ENCODE measurements at places on chromosomes 1 and 21.

- DNase-seq, result no peak
Measured at GRCh38 chr21:38965241-38965640, 159.5 kb downstream of the ETS2 start.

GRCh38 chr1:9901148-9902059 lies 8.7 kb downstream of the CTNNBIP1 start:
- no peak for DNase-seq

DNA sequence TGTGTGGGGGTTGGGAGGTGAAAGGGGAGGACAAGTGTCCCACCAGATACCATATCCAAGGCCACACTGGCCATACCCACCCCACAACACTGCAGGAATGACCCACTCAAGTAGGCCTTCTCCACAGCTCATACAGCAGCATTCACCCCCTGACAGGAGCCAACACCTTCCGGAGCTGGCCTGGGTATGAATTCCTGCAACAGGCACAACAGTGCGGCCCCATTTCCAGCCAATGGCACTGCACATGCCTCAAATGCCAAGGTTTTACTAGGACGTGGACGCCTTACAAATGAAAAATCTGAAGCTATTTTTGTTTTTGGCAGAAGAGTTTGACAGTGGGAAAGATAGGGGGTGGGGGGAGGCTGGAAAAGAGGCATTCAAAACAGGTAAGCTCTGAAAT lies 2.0 kb downstream of the KCND3 start:
- no peak for DNase-seq

DNA sequence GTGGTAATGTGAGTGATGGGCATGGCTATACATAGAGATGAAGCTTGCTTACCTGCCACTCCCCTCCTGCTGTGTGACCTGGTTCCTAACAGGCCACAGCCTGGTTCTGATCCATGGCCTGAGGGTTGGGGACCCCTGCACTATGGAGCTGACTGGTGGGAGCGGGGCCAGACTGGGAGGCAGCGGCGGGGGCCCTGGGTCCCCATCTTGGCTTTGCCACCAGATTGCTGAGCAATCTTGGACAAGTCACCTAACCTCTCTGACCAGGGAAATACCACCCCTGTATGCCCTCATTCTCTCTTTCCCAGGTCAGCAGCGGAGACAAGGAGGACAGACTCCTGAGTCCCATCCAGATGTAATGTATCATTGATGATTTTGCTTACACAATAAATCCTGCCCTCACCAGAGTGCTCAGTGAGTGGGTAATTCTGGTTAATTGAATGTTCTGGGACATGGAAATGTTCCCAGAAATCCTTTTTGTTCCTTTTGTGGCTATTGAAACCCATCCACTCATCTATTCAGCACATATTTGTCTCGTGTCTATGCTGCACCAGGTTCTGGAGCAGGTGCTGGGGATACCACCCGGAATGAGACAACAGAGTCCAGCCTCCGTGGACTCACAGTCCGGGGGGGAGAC lies 4.1 kb upstream of the ARHGEF10L start:
- no peak for DNase-seq

- peak; percentile 57 for DNase-seq
Measured at GRCh38 chr21:31604591-31605190, 54.8 kb upstream of the SOD1 start.

GRCh38 chr1:52748119-52748518 lies 21.9 kb downstream of the ZYG11B start:
- DNase-seq, result no peak

DNA sequence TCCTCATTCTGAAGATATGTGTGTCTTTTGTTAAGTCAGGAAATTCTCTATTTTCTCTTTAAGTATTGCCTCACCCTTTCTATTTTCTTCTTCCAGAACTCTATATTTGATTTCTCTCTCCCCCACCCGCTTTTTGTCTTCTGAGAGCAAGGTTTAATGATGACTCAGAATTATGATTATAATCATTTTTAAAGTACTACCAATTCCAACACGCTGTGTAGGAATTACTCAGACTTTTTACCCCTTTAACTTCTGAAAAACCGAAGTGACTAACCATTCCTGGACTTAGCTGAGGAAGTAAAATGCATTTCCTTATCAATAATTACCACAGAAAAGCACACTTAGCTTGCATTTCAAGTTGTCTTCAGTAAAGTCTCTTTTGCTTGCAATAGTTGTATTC lies 20.8 kb upstream of the SCYL3 start:
- DNase-seq, result no peak

- no peak for DNase-seq
Measured at GRCh38 chr1:173871500-173871899, 3.3 kb downstream of the ZBTB37 start.

DNA sequence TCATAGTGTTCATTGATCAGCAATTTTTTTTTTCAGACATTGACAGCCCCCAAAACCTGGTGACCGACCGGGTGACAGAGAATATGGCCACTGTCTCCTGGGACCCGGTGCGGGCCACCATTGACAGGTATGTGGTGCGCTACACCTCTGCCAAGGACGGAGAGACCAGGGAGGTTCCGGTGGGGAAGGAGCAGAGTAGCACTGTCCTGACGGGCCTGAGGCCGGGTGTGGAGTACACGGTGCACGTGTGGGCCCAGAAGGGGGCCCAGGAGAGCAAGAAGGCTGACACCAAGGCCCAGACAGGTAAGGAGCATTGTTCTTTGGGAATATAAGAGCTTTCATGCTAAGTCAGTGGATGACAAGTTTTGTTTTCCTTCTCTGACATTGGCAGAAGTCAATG lies 49.3 kb downstream of the TNN start:
- DNase-seq, result no peak

DNA sequence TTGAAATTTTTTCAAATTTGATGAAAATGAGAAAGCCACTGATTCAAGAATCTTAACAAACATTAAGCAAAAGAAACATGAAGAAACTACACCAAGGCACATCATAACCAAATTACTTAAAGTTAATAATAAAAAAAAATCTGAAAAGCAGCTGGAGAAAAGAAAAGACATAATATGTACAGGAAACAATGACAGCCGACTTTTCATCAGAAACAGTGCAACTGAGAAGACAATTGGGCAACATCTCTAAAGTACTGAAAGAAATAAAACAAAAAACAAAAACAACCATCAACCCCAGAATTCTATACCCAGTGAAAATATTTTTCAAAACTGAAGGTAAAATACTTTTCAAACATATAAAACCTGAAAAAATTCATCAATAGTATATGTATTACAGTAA lies 73.8 kb upstream of the DMRTA2 start:
- no peak for DNase-seq

DNA sequence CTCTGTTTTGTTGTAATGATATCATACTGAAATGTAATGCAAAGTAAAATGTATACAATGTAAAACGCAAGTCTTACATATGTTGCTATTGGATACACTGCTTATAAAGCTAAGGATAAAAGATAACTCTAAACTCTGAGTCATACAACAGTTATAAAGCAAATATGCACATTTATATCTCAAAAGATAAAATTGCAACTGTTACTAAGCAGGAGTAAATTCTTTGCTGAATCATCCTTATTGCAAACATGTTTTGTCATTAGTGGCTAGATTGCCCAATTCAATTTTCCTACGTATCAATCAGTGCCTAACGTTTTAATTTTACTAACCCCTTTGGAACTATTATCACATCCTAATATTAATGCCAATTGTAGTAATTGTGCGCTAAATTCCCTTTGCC lies 762.9 kb downstream of the LTN1 start:
- no peak for DNase-seq

DNA sequence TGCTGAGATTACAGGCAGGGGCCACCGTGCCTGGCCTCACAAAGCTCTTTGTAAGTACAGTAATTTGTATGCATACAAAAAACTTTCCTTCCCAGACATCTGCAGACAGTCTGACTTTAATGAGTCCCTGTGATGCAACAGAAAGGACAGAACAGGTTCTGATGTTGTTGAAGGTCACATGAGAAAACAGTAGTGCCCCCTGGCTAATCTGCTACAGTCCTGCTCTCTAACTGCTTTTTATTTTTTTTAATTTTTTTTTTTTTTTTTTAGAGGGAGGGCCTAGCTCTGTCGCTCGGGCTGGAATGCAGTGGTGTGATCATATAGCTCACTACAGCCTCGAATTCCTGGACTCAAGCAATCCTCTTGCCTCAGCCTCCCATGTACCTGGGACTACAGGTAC lies 36.7 kb downstream of the ACBD3 start:
- no peak for DNase-seq

DNA sequence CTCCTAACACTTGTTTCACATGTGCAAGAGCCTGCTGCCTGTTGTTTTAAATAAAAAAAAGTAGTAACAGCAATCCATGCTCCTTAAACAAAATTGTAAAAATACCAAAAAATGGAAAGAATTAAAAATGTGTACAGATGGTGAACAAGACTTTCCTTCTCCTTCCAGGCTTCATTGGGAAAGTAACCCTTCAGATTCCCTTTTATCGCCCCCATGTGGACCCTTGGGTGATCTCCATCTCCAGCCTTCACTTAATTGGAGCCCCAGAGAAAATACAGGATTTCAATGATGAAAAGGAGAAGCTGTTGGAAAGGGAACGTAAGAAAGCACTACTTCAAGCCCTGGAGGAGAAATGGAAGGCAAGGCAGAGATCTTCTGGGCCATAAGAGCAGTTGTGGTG lies 14.2 kb downstream of the VPS13D start:
- no peak for DNase-seq

GRCh38 chr1:117681093-117681900 lies 75.4 kb downstream of the TENT5C start:
- DNase-seq, result no peak

- no peak for DNase-seq
Measured at GRCh38 chr1:65493802-65494201, 73.3 kb downstream of the LEPR start.

GRCh38 chr1:234212764-234213657 lies 160.2 kb upstream of the COA6 start:
- DNase-seq, result no peak

GRCh38 chr1:241465673-241466072 lies 53.9 kb downstream of the FH start:
- no peak for DNase-seq

GRCh38 chr1:234584926-234585325 lies 25.1 kb downstream of the IRF2BP2 start:
- no peak for DNase-seq

DNA sequence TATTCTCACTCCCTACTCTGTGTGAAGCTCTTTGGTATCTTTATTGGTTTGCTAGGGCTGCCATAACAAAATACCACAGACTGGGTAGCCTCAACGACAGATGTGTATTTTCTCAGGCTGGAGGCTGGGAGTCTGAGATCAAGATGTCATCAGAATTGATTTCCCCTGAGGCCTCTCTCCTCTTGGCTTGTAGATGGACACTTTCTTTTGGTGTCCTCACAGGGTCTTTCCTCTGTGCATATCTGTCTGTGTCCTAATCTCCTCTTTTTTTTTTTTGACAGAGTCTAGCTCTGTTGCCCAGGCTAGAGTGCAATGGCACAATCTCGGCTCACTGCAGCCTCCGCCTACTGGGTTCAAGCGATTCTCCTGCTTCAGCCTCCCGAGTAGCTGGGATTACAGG lies 71.4 kb upstream of the KCNJ6 start:
- DNase-seq, result no peak

DNA sequence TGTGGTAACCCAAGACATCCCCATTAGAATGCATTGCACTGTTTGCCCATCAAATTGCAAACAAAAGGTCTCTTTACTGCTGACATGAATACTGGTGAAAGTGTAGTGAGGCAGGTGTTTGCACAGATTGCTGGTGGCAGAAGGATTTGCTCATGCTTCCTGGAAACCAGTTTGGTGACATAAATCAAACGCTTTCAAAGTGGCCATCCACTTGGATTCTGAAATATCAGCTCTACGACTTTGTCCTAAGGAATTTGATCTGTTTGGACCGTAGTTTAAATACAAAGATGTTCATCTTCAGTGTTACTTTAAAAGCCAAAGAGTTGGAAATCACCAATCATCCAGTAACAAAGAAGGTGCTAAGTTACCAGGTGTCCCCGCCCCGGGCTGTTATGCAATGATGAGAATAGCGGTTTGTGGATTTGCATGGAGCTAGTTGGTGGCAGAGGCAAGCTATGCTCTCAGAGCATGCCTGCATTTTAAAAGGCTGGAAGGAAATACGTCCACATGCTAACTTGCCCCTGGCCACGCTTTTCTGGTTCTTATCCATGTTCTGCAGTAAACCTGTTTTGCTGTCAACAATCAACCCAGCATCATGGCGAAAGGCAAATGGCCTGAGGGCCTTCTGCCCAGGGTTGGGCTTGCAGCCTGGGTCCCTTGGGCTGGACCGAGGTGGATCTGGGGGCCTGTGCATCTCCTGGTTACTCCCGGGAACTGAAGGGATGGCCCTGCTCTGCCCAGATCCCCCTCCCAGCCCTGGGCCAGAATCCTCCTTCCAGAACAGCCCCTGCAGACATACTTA lies 49.2 kb downstream of the UMODL1 start:
- peak; percentile 95 for DNase-seq

- no peak for DNase-seq
Measured at GRCh38 chr1:184626076-184627006, 128.3 kb downstream of the EDEM3 start.

GRCh38 chr1:54800041-54800898 lies 853 bp downstream of the TTC22 start:
- DNase-seq, result no peak

- no peak for DNase-seq
Measured at GRCh38 chr1:20494609-20495311, 8.8 kb upstream of the CAMK2N1 start.

GRCh38 chr1:26574719-26575251 lies 45.2 kb downstream of the RPS6KA1 start:
- no peak for DNase-seq

DNA sequence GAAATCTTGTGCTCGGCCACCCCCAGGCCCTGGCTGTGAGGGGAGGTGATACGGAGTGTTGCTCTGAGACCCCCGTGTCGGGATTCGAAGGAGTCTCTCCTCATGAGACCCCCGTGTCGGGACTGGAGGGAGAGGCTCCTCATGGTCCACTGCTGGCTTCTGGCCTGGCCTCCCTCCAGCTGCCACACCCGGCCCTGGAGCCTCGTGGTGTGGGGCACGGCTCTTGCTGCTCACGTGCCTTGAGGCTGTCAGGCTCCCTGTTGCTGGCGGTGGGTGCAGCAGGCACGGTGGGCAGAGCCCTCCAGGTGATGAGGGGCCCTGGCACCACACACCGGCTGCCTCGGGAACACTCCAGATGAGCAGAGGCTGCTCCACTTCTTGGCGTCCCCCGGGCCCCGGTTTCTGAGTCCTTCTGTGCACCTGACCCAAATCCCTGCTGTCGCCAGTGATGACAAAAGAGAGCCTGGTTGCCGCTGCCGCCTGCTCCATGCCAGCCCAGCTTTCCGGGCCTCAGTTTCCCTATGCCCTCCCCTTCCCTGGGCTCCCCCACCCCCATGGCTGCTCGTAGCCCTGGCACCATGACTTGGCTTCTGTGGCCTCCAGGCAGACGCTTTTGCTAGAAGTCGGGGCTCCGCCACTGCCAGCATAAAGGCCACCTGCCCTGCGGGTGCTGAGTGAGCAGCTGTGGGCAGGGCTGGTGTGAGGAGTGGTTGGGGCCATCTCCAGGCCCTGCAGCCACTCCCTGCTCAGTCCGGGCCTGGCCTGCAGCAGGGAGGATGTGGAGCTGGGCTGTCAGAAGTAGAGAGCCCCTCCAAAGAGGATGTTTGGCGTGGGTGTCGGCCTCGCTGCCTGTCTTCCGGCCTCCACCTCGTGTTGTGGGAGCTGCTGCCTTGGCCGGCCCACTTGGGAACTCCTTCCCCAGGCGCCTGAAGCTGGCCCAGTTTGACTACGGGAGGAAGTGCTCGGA lies 11.8 kb downstream of the TMEM240 start:
- no peak for DNase-seq

Data from NCI-H1417 treated with DMSO at 0.1 percent for 48 hours (cell line).